Heart right ventricle (tissue), 16 donors: ENCODE measurements at places on chromosomes 3 and 15. TPM values are rescaled to one million over a fixed set of nuclear protein-coding genes. Genes with fewer than 3 reads are reported as not detected.

CFAP100 gene
- not detected for total RNA-seq

FBXO40 gene
- 279 TPM for total RNA-seq

ZIC1 gene
- not detected for total RNA-seq

SCN11A gene
- total RNA-seq = 0.11 TPM

GRCh38 chr3:187169231-187169960, 27.9 kb upstream of the RTP1 start:
- no peaks in the 10 kb centered on the region for H3K36me3 ChIP-seq
- DNase-seq = no peak
- no peaks in the 10 kb centered on the region for H3K27me3 ChIP-seq
- H3K27ac ChIP-seq = peak overlapping the region; percentile 33

DNA sequence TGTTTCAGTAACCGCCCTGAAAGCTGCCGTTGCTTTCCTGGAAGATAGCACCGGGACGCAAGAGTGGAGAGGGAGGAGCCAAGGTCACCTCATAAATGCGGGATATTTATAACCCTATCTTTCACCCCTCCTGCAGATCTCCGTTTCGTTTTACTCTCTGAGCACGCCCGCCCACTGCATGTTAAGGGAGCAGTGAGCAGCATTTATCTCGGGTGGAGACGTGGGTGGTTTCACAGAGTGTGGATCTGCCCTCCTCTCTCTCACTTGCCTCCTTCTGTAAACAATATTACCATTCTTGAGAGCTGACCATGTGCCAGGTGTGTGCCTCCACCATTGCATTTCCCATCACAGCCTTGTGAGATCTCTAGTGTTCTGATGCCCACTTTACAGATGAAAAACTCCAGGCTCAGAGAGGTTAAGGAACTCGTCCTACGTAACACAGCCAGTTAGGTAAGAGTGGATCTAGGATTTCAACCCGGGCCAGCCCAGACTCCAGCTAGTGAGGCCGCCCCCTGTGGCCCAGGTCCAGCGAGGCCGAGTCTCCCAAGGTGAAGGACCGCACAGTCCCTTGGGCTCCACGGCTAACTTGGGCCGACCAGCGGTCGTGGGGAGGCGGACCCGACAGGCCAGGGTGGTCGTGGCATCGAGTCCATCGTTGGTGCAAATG, 16.9 kb upstream of the SEMA4B start:
- H3K27ac ChIP-seq = peak overlapping the region; percentile 93
- DNase-seq = peak; percentile 76
- H3K27me3 ChIP-seq = no peaks in the 10 kb centered on the region
- peaks cover 15% of the 10 kb centered on the region for H3K4me1 ChIP-seq
- H3K36me3 ChIP-seq = no peaks in the 10 kb centered on the region

- peaks cover 23% of the 10 kb centered on the region for H3K4me1 ChIP-seq
- peak overlapping the region; percentile 79 for H3K4me3 ChIP-seq
- H3K36me3 ChIP-seq = peaks cover 16% of the 10 kb centered on the region
- DNase-seq = peak; percentile 41
- no peaks in the 10 kb centered on the region for H3K27me3 ChIP-seq
These were observed 711 bp downstream of the XXYLT1 start for GRCh38 chr3:195270079-195270816.

DNA sequence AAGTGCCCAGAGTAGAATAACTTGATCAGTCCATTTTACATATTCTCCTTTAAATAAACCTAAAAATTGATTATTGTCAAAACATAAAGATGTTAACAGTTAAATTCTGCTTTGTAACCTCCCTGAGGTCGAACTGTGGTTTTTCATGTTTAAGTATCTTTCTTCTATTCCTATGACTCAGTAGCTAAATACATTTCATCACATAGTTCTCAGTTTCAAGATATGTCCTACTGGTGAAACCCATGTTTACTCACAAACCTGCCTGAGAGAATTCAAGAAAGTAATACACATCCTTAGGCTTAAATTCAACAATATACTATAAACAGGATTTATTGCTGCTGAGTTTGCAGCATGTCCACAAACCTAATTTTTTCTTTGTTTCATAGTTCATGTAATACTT, 692.9 kb downstream of the ZPLD1 start:
- DNase-seq = no peak
- no peak overlapping the region for H3K4me3 ChIP-seq
- H3K27ac ChIP-seq = no peak overlapping the region
- H3K27me3 ChIP-seq = no peaks in the 10 kb centered on the region
- H3K36me3 ChIP-seq = no peaks in the 10 kb centered on the region
